ENCODE measurements at places on chromosomes 12 and 14. TPM values are rescaled to one million over a fixed set of nuclear protein-coding genes. Genes with fewer than 3 reads are reported as not detected.
A peak's percentile ranks its signal among the peaks of the same experiment; 100 is the strongest.

GRCh38 chr14:77903937-77904617, 104.2 kb downstream of the ADCK1 start:
- no peak for DNase-seq

The KRT3 gene
- polyA plus RNA-seq, result not detected

The CARMIL3 gene
- polyA plus RNA-seq, result 0.03 TPM

The KRT4 gene
- polyA plus RNA-seq, result 0.06 TPM

DNA sequence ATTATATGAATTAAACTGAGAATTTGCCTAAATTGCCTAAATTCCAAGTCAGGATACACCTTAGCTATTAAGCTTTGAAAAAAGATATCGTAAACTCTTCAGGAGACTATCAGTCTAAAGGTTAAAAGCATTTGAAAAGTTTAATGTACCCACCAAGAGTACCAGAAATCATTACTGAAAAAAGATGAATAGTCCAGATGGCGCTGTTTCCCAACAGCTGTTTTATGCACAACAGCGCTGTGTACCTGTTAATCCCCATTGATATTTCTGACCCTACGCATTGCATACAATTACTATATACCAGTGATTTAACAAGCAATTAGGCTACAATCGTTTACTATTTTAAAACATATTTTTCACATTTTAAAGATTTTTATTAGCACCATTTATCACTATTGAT, 185.0 kb downstream of the PLCZ1 start:
- DNase-seq, result no peak

The AKAP5 gene
- 0.01 TPM for polyA plus RNA-seq

The LGALS3 gene
- 216 TPM for polyA plus RNA-seq

The OR4E2 gene
- polyA plus RNA-seq, result not detected

DNA sequence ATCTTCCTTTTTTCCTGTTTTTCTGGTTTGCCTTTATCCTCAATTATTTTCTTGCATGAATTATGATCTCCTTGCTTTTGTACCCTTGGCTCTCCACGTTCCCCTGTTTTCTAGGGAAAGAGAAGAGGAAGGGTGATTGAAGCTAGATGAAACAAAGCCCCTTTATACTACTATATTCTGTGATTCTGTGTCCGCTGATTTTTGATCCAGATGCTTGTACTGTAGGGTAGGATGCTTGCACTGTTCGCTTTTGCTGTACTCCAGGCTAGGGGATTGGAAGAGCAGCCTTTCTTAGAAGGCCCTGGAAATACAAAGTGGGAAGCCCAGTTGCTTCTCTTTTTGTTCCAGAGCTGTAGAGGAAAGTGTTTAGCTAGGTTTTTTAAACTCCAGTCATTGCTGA, 35.1 kb upstream of the KLHDC2 start:
- DNase-seq, result no peak

DNA sequence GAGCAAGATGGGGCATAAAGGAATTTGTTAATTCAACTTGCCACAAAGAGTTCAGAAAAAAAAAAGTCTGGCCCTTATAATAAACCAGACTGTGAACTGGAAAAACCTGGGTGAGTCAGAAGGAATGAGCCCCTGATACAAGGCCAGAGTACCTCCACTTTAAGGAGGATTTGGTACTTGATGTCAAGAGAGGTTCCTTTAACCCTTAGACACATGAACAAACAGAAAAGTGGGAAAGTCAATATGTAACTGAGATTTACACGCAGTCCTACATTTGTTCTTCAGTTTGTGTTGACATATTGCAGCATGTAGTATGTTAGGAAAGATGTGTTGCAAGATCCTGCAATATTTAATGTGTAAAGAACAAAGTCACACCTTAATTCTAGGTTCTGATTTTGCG, 14.2 kb upstream of the SLC38A4 start:
- no peak for DNase-seq

DNA sequence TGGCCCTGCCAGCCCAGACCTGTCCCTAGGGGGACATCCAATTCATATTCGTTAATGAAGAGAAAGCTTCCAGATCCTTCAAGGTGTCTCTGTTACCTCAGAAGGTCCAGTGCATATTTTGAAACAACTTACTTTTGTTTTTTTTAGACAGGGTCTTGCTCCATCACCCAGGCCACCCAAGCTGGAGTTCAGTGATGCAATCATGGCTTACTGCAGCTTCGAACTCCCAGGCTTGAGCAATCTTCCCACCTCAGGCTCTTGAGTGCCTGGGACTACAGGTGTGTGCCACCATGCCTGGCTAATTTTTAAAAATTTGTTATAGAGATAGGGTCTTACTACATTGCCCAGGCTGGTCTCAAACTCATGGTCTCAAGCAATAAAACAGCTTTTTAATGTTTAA, 48.4 kb downstream of the B4GALNT3 start:
- DNase-seq, result no peak

DNA sequence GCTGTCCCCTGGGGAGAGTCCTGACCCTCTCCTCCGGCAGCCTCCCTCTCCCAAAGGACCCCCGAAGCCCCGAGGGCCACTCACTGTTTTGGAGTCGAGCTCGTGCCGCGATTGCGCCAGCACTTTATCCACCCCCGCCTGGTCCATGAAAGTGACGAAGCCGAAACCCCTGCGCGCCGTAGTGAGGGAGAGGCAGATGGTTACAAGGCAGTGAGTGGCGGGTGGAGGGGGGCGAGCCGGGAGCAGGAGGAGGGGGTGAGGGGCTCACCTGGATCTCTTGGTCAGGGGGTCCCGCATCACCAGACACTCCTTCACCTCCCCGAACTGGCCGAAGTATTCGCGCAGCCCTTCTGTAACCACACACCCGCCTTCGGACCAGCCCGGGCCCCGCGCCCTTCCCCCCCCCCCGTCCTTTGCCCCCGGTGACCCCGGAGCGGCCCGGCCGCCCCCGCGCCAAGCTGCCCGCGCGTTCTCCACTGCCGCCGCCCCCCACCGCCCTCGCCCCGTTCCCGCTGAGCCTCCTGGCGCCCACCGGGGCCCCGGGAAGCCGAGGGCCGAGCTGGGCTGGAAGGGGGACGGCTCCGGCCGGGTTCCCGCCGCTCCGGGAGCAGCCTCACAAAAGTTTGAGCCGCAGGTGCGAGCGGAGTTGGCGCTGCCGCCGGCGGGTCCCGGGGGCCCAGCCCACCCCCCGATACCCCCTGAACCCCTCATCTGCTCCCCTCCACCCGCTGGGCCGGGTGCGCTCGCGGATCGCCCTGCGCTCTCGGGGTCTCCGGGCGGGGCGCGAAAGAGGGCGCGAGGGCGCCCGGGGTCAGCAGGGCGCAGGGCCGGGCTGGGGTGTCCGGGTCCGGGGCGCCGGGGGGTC, 808 bp downstream of the MSI1 start:
- DNase-seq, result no peak

GRCh38 chr14:105470350-105471296, 4.0 kb upstream of the CRIP2 start:
- DNase-seq, result no peak

- peak; percentile 88 for DNase-seq
Measured at GRCh38 chr12:100752841-100753240, 41.7 kb upstream of the ANO4 start.

GRCh38 chr12:57717846-57718640, 20.5 kb downstream of the AGAP2 start:
- DNase-seq, result no peak

- peak; percentile 75 for DNase-seq
Measured at GRCh38 chr12:96892104-96892503, 15.0 kb upstream of the NEDD1 start.

The IL22 gene
- not detected for polyA plus RNA-seq

GRCh38 chr14:64841772-64842750, 37.6 kb downstream of the SPTB start:
- DNase-seq, result no peak

DNA sequence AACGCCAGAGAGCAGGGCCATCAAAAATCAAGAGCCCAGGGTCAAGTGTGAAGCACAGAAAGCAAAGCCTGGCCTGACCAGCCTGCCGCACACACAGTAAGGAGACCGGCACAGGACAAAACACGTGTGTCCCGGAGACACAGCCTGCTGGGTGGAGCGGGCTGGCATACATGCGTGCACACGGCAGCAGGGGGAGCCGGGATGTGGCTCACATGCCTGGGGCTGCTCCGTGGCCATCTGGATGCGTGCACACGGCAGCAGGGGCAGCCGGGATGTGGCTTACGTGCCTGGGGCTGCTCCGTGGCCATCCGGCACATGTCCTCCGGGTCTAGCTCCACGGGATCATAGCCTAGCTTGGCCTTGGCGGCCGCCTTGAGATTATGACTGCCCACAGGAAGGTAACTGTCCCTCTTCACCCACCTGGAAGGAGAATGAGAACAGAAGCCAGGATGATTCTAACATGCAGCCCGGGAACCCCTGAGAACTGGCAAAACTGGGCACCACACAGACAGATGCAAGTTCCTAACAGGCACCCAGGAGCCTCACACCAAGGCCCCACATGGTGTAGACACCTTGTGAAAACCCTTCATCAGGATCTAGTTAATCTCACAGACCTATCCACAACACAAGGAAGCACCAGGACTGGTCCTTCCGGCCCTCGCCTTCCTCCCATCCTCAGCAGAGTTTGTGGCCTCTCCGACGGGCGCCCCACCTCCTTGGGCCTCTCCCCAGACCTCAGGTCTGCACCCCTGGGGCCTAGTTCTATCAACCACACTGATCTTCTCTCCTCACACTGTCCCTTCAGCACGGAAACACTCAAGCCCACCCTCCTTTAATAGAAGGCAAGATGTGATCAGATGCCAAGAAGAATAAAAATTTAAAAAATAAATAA, 13.6 kb downstream of the POLE start:
- no peak for DNase-seq

- DNase-seq, result no peak
Measured at GRCh38 chr12:16449459-16449858, 102.0 kb downstream of the MGST1 start.

- DNase-seq, result no peak
Measured at GRCh38 chr14:67218126-67218525, 23.1 kb upstream of the PALS1 start.

The EPYC gene
- not detected for polyA plus RNA-seq

All from foreskin keratinocyte (primary cell).